GM19239 (cell line): ENCODE measurements at places on chromosomes 11 and 22.
A peak's percentile ranks its signal among the peaks of the same experiment; 100 is the strongest.

DNA sequence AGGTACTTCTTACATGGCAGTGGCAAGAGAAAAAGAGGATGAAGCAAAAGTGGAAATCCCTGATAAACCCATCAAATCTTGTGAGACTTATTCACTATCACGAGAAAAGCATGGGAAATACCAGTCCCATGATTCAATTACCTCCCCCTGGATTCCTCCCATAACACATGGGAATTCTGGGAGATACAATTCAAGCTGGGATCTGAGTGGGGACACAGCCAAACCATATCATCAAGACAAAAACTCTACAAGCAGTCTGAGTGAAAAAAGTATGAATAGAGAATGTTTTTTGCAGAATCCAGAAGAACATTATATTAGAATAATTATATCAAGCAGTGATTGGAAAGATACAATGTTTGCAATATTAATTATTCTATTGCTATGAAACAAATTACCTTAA, 893.7 kb downstream of the FAM181B start:
- no peak for DNase-seq

- no peak for DNase-seq
These were observed at the start of gene MRGPRE for GRCh38 chr11:3231851-3232744. MRGPRE (minus strand) TSS chr11:3232417; CDS start chr11:3228799, 3,618 bp downstream.

DNA sequence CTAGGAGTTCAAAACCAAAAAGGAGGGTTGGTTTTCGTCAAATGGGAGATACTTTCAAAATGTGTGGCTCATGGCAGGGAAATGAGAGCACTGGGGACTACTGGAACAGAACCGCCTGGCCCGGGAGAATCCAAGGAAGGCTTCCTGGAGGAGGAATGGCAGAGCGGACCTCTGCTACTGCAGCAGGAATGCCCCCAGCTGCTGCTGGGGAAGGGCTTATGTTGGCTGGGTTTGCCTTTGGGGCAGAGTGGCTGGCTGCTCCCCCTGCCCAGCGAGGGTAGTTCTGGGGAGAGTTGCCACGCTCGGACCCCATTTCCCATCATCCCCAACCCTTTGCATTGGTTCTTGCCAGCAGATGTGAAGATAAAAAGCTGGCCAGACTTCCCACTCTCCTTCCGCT, 10.6 kb upstream of the APOBEC3A start:
- no peak for DNase-seq

GRCh38 chr11:68839911-68840641, 1.6 kb downstream of the CPT1A start:
- DNase-seq, result no peak

GRCh38 chr11:12901874-12902481, 107.1 kb upstream of the RASSF10 start:
- no peak for DNase-seq

DNA sequence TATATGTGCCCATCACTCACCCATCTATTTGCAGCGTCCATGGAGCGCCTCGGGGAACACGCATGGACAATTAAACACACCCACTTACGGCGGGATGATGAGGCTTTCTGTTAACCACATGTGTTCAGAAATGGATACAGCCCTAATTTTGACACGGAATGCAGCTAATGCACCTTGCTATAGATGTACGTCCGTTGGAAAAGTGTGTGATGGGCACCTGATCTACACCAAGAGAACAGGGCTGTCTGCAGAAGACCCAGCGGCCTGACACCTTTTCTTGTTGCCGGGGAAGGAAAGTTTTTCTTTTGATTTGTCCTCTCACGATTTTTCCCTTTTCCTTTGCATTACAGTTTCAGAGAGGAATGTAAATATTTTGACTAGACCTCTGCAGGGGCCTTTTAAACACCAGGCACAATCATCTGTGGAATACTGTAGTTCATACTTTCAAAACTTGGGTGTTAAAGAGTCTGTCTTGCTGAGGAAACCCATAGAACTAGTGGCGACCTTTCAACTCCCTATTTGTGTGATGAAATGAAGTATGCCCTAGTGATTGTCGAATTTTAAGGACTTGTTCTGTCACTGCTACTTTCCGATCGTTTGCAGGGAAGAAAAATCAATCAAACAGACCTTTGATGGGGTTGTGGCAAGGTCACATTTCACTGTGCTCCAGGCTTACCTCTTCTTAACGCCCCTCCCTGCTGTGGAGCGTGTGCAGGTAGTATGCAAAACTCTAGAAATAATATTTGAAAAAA, 16.5 kb upstream of the PAX6 start:
- no peak for DNase-seq

- no peak for DNase-seq
These were observed 211.1 kb downstream of the BRD1 start for GRCh38 chr22:49616356-49617231.

- no peak for DNase-seq
These were observed 34.5 kb downstream of the COMMD9 start for GRCh38 chr11:36254713-36255112.

GRCh38 chr11:133154781-133155180, 377.5 kb downstream of the OPCML start:
- no peak for DNase-seq

GRCh38 chr11:69431893-69432738, 49.3 kb upstream of the LINC01488 start:
- no peak for DNase-seq

DNA sequence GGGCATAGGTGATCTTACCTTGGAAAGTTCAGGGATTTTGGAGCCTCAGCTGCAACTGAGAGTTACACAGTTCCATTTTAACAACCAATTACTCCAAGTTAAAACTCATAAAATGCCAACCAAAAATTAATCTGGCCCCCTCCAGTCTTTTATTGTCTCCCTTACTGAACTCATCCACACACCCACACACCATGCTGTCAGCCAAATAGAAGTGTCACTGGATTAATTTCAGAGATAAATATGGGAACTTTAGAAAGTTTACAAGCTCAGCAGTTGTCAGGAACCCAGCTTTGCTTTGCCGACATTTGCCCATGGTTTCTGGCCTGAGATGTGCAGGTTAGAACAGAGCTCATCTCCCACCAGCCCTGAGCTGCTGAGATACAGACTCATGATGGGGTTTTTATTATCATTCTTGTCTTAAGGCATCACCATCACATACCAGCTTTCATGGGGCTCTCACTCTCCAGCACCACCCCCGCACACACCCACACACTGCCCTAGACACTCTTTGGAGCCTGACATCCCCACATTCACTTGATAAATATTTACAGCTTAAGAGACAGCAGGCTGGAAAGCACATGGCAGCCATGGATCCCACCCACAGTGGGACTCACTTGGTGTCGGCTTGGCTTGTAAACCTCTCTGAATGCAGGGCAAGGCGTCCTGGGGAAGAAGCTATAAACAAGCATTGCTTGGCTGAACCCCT, 23.7 kb upstream of the CTR9 start:
- no peak for DNase-seq

GRCh38 chr11:27976262-27976661, 131.7 kb downstream of the KIF18A start:
- DNase-seq, result no peak

- DNase-seq, result no peak
These were observed 28.6 kb downstream of the USH1C start for GRCh38 chr11:17515443-17516176.

- no peak for DNase-seq
These were observed 229.2 kb downstream of the ADAMTS15 start for GRCh38 chr11:130677486-130678153.

- no peak for DNase-seq
These were observed 708.5 kb upstream of the RAG2 start for GRCh38 chr11:37306563-37306962.

- DNase-seq, result no peak
These were observed 686 bp downstream of the LMF2 start for GRCh38 chr22:50506611-50507420.

DNA sequence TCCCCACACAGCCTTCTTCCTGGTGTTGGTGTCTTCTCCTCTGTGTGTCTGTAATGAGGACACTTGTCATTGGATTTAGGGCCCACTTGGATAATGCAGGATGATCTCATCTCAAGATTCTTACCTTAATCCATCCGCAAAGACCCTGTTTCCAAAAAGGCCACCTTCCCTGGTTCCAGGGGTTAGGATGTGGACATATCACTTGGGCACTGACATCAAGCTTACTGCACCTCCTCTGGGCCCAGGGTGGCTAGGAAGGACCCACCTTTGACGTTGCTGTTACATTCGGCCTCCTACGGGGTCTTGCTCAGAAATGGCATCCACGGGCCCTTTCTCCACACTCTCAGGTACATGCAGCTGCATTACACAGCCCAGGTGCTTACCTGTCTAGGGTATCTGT, 535.9 kb downstream of the BRD1 start:
- no peak for DNase-seq

GRCh38 chr11:103325686-103326069, 216.5 kb downstream of the DYNC2H1 start:
- DNase-seq, result no peak

DNA sequence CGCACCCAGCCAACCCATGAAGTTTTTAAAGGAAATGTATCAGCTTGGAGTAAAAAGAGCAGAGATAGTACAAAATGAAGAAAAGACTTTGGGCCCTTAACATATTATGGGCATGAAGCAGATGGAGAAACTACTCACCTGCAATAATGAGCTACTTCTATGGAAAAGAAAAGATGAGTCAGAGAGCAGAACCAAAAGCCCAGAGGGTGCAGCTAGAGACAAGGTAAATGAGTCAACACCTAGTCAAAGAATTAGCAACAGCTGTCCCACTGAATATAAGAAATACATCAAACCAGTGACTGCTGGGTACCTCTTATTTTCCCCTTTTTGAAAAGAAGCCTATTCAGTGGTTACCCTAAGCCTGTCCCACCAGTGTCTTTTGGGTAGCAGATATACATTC, 61.8 kb downstream of the RPL27A start:
- DNase-seq, result no peak

GRCh38 chr22:44351685-44352377, 39.1 kb upstream of the SHISAL1 start:
- no peak for DNase-seq

GRCh38 chr22:46941968-46942798, 179.7 kb downstream of the TBC1D22A start:
- DNase-seq, result no peak

- DNase-seq, result no peak
These were observed 723.0 kb downstream of the KCNA4 start for GRCh38 chr11:29293825-29294224.

- no peak for DNase-seq
These were observed 38.5 kb downstream of the MED15 start for GRCh38 chr22:20545681-20546521.

DNA sequence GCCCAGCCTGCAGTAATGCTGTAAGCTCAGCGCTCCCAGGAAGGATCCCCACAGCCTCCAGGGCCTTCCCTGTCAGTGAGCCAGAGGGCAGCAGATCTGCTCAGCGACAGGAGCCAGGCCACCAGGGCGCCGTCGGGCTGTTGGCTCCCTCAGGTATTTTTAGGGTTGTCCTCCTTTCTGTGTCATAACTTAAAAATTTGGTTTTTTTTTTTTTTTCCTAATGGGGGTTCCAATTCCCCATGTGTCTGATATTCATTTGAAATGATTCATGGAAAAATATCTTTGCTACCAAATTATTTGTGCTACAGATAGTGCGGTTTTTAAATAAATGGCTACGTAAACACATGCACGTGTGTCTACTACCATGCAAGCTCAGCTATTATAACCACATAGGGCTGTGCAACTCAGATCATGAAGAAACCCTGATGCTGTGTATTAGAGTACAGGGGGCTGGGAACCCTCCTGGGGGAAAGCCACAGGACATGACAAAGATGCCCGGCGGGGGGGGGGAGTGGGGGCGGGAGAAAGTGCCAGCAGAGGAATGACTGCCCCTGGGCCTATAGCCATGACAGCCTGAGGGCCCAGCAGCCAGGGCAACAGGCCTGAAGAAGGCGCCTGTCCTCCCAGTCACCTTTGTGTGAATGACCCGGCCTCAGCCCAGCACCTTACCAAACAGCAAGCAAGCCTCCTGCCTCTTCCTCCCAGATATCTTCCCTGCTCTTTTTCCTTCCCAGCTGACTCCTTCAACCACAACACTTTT, 89.3 kb downstream of the NAT10 start:
- DNase-seq, result no peak

- DNase-seq, result peak; percentile 91
These were observed at the start of gene CCDC88B for GRCh38 chr11:64339754-64340408. CCDC88B (plus strand) TSS chr11:64340204; CDS start chr11:64340267, 63 bp downstream.

- no peak for DNase-seq
These were observed 30.1 kb upstream of the MPPED1 start for GRCh38 chr22:43381693-43382092.

GRCh38 chr11:73931039-73931645, 19.7 kb upstream of the DNAJB13 start:
- DNase-seq, result no peak

- no peak for DNase-seq
These were observed 67.1 kb downstream of the SLC35F2 start for GRCh38 chr11:107791343-107792048.

DNA sequence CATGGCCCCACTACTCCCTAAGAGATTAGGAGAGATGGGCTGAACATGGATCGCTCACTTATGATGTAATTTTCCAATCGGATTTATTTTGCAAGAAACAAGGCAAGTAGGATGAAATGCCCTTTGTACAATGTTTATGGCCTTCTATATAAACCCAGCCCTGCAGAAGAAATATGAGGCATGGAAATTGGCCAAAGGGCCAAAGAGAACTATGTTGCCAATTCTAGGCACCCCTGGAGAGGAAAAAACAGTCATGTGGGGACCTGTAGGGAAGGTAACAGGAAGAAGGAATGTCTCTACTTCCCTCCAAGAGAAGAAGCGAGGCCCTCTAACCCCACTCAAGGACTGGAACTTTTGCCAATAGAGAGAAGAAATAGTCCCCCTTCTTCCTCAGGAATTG, 54.4 kb downstream of the RCN1 start:
- DNase-seq, result no peak

DNA sequence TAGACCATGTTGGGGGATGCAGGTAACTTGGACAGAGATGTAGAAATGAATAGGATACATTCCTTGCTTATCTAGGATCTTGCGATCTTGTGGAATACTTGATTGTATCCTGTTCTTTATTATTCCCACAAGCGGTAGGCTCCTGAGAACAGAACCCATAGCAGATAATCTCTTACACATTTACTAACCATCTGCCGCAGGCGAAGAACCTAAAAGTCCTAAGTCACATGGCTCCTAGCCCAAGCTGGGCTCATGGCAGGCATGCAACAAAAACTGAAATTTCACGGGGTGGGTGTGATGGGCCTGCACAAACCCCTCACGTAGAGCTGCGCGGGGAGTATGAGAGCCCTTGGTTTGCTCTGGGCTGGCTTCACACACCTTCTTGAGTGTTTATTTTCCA, 177.4 kb upstream of the NECTIN1 start:
- no peak for DNase-seq

GRCh38 chr11:68962527-68963250, 18.1 kb downstream of the MRGPRD start:
- no peak for DNase-seq

GRCh38 chr11:75154646-75155569, 4.0 kb downstream of the SLCO2B1 start:
- DNase-seq, result no peak

DNA sequence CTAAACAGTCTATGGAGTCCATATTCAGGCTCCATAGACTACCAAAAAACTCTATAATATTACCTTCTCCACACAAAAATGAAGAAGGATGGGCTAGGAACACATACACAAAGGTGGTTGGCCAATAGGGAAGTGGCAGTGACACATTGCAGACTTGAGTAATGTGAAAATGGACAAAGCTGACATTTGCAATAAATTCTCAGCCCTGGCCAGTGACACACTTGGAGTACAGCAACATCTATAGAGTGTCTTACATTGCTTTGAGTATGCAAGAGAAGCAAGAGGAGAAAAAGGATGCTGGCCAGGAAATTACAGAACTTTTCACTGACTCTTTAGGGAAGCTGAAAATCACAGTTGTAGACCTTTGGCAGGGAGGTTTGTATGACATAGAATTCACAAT, 7.3 kb upstream of the OR52W1 start:
- no peak for DNase-seq
